A673 (cell line): ENCODE measurements at places on chromosomes 4 and X. TPM values are rescaled to one million over a fixed set of nuclear protein-coding genes. Genes with fewer than 3 reads are reported as not detected.

The GAGE12F gene
- not detected in 2 replicates for total RNA-seq

GRCh38 chr4:61911313-61911756, 711.2 kb downstream of the ADGRL3 start:
- no peak for DNase-seq

DNA sequence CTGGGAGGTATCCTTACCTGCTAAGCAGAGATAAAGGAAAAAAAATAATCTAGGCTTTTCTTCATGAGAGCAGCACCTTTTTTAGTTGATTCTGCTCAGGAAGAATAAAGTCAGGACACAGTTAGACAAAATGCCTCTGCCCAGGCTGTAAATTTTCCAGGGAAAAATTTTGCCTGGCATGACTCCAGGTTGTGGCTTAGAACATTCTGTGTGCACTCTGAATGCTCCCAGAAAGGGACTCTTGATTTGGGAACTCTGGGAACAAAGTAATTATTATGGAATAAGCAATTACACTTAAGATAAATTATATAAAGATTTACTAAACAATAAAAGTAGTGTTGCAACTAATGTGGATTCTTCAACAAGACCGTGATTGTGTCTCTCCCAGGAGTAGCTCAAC, 826.2 kb upstream of the TENM3 start:
- DNase-seq: no peak

DNA sequence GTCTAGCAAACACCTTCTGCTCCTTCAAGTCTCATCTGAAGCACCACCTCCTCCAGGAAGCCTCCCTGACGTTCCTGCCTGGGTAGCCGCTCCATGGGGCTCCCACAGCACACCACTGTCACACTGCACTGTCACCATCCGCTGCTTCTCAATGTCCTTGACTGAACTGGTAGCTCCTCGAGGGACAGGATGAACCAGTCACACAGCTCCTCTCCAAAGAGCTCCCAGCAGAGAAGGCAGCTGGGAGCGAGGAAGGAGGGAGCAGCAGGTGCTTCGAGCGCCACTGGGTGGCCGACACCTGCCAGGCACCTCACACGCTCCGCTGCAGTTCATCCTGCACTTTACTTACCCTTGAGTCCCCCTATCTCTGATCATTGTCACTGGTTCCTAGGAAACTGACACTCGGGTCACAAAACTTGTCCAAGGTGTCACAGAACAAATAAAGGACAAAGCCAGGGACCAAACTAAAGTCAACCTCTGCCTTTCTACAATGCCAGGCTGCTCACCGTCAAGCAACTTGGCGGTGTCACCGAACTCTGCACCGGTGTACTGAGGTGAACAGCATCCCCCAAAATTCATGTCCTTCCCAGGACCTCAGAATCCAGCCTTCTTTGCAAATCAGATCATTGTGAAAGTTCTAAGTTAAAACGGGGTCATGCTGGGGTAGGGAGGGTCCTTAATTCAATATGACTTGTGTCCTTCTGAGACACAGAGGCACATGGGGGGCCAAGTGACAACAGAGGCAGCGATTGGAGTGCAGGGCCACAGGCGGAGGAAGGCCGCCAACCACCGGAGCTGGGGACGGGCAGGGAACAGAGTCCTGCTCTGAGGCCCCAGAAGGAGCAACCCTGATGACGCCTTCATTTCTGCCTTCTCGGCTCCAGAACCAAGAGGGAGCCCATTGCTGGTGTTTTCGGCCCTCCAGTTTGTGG, 5.5 kb upstream of the S100P start:
- no peak for DNase-seq

DNA sequence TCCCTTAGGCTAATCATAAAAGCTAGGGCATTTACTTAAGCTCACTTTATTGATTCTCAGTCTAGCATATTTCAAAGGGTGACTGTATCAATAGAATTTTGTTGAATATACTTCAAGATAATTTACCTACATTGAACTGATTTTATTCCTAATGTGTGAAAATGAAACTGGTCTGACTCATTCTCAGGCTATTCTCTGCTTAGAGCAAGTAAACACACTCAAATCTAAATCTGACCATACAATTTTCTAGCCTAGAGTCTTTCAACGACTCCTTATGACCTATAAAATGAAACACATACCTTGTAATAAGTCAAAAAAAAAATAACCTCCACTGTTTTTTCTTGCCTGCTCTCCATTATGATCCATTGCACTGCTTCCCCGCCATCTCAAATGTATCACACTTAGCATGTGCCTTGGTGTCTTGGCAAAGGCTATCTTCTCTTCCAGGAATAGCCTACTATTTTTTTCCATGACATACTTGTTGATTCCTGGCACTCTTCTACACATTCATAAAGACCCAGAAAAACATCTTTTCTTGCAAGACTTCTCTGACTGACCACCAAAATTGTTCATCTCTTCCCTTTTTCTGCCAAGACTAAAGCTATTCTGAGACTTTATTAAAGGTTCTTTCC, 965.1 kb upstream of the HS3ST1 start:
- no peak for DNase-seq

The PAGE4 gene
- not detected in 2 replicates for total RNA-seq

GRCh38 chr4:77865259-77865658, 2.6 kb downstream of the MRPL1 start:
- DNase-seq: no peak

DNA sequence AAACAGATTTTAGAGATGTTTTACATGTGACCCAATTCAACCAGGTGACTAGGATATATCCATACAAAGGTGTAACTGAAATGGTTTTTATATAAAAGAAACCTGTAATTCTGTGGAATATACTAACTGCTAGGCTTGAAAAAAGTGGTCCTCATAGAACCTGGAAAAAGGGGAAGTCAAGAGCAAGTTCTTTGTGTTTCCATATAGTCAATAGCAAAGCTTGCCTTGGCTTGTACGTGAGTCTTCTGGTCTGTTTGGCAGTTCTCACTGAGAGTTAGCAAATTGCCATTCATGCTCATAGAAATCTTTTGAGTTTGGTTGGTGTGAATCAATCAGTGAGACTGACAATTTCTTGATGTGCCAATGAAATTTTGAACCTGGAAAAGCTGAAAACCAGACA, 79.4 kb upstream of the SMIM10 start:
- DNase-seq: no peak

The AMOT gene
- total RNA-seq: 2.1 and 2.6 TPM in 2 replicates

GRCh38 chrX:66002824-66003680, 36.8 kb downstream of the VSIG4 start:
- DNase-seq: no peak

GRCh38 chrX:110346681-110347080, 12.0 kb upstream of the RTL9 start:
- no peak for DNase-seq
